ENCODE measurements at places on chromosomes 7 and 10.
A peak's percentile ranks its signal among the peaks of the same experiment; 100 is the strongest.

DNA sequence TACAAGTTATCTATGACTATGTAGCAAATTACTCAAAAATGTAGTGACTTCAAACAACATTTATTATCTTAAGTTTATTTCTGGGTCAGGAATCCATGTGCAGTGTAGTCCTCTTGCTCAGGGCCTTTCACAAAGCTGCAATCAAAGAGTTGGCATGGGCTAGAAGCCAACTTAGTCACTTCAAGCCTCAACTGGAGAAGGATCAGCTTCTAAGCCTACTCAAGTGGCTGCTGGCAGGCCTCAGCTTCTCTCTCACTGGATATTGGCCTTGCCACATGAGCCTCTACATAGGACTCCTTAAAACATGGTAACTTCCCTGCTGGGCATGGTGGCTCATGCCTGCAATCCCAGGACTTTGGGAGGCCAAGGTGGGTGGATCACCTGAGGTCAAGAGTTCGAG lies 5.0 kb upstream of the NFE2L3 start:
- no peak for DNase-seq

DNA sequence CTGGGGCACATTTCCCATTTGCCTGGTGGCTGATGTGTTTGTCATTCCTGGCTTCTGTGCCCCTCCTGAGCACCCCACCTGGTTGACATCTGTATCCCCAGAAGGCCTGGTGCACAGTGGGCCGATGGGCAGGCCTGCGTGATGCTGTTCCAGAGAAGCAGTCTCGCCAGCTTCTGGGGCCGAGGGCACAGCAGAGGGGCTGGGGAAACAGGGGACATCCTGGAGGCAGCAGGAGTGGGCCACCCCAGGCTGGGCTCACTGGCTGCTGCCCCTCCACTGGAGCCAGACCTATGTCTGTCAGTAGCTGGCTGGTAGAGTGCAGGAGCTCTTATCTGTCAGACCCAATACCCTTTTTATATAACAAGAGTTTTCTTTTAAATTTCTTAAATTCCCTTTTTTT lies 896 bp upstream of the MYL7 start:
- DNase-seq, result no peak

DNA sequence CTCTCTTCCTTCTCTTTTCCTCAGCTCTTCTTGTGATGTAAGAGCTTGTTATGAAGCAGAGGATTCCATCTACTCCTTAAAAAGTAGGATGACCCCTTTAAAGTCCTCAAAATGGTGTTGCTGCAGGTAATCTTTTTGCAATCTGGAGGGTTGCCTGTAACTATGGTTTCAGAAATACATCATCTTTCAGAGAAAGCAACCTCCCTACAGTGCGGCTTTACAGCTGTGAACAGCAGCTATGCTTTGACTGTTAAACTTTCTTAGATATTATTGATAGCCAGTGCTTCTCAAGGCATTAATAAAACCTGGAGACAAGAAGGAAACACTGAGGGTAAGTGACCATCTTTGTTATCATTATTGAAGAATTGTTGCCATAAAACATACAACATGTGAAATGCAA lies 86.6 kb upstream of the MDFIC start:
- DNase-seq, result no peak

GRCh38 chr7:69276011-69276729 lies 322.1 kb upstream of the AUTS2 start:
- no peak for DNase-seq

DNA sequence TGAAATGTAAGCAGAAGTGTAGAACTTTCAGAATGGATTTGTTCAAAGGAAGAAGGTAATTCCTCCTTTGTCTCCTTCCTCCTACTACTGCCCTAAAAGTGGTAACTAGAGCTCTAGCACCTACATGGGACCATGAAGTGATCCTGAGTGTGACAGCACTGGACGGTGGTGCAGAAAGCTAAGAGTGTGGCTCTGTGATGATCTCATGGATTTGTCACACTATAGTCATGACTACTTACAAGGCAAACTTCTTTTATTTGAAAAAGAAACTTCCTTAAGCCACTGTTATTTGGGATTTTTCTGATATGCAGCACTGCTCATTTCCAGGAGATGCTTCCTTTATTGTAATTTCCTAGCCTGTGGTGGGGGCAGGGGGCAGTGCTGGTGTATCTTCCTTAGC lies 5.8 kb upstream of the FHIP2A start:
- no peak for DNase-seq

DNA sequence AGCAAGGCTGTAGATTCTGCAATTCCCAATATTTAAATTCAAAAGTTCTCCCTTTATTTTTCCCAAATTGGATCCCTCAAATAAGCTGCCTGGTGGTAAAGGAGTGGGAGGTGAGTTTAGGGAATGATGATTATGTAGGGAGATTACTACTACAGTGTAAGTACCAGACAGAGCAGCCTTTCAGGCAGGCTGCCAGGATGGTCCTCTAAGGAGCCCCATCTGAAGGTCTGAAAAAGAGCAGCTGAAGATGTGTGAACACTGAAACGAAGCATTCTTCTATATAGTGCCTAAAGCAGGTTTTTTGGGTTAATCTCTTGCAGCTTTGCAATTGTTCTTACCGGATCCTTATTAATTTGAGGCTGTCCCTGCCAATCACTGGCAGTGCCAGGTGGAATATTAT lies 84.7 kb downstream of the CREB5 start:
- no peak for DNase-seq

DNA sequence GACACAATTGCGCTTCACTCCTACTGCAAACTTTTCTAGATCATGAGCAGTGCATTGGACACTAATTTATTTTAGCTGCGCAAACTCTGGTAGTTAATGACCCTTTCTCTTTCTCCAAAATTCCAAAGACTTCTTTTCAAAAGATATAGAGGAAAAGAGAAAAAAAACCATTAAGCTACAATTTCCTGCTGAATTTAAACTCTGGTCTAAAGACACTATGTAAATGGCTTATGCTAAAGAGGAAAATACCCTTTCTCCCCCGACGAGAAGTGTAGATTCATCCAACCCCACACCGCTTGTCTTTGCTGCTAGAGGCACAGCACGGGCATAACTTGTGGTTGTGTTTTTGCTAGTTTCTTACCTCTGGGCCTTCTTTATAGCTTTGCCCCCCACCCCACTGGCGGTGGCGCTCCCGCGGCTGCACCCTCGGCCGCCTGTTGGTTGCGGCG lies 84.1 kb downstream of the SNX10 start:
- DNase-seq, result no peak

- DNase-seq, result peak; percentile 85
Observed at GRCh38 chr10:124717911-124718741, 26.1 kb downstream of the FAM53B start.

DNA sequence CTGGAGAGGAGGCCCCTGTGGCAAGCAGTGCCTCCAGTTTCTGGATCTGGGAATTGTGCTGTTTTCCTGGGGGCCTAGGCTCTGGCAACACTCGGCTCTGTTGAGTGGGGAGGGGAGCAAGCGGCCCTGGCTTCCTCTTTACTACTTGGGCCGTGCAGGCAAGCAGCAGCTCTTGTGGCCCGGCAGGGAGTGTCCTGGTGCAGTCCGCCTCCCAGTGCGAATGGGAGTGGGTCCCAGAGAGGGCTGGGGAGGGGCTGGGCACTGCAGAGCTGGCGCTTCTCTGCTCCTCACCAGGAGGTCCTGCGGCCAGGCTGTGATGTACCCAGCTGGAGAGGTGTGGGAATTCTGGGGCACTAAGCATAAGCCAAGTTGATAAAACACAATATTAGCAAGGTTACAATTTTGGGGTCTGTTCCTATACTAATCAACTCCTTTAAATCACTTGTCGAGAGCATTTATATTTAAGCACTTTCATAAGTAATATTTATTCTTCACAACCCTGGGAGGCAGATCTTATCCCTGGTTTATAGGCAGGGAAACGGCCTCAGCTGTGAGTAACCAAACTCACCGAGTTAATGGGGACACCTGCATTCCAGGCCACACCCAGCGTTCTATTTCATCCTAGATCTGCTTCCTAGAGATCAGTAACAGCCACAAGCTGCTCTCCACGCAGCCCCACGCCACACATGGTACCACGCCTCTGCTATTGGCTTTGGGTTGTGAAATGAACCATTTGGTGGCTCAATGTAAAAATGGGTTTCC lies 183.4 kb upstream of the PLXNA4 start:
- DNase-seq, result no peak

GRCh38 chr7:101134399-101134980 lies 7.6 kb downstream of the SERPINE1 start:
- DNase-seq, result no peak

DNA sequence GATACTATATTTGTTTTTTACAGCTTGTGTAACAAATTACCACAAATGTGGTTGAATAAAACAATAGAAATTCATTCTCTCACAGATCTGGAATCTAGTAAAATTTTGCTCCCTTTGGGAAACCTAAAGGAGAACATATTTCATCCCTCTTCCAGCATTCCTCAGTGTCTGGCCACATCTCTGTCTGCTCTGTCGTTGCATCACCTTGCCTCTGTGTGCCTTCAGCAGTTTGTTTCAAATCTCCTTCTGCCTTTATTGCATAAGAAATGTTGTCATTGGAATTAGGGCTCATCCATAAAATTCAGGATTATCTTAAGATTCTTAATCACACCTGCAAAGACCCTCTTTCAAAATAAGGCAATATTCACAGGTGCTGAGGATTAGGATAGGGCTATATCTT lies 14.5 kb downstream of the OR2A14 start:
- no peak for DNase-seq

GRCh38 chr10:126332576-126332975 lies 55.7 kb downstream of the ADAM12 start:
- DNase-seq, result no peak

GRCh38 chr10:121792198-121792597 lies 135.6 kb downstream of the ATE1 start:
- DNase-seq, result no peak

GRCh38 chr7:148884049-148884298 lies at the start of gene EZH2:
TSS of gene EZH2 (minus strand) at chr7:148884291. CDS start at chr7:148847298, 36,993 bp downstream.
- DNase-seq, result no peak

- no peak for DNase-seq
Observed at GRCh38 chr7:51016546-51016945, 233.8 kb upstream of the GRB10 start.

DNA sequence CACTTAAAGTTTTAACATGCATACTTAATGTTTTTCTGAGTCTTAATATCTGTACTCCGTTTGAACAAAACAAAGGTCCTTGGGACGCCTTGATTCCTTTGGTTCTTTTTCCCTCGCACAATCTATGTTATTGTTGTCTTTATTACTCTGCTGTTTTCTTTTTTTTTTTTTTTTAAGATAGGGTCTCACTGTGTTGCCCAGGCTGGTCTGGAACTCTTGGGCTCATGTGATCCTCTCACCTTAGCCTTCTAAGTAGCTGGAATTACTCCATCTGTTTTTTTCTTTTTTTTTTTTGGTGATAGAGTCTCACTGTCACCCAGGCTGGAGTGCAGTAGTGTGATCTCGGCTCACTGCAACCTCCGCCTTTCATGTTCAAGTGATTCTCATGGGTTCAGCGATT lies 13.2 kb downstream of the MLLT10 start:
- DNase-seq, result no peak

- peak; percentile 37 for DNase-seq
Observed at GRCh38 chr7:20560325-20561180, 54.9 kb upstream of the ABCB5 start.

GRCh38 chr7:41222746-41223145 lies 480.1 kb downstream of the INHBA start:
- no peak for DNase-seq

DNA sequence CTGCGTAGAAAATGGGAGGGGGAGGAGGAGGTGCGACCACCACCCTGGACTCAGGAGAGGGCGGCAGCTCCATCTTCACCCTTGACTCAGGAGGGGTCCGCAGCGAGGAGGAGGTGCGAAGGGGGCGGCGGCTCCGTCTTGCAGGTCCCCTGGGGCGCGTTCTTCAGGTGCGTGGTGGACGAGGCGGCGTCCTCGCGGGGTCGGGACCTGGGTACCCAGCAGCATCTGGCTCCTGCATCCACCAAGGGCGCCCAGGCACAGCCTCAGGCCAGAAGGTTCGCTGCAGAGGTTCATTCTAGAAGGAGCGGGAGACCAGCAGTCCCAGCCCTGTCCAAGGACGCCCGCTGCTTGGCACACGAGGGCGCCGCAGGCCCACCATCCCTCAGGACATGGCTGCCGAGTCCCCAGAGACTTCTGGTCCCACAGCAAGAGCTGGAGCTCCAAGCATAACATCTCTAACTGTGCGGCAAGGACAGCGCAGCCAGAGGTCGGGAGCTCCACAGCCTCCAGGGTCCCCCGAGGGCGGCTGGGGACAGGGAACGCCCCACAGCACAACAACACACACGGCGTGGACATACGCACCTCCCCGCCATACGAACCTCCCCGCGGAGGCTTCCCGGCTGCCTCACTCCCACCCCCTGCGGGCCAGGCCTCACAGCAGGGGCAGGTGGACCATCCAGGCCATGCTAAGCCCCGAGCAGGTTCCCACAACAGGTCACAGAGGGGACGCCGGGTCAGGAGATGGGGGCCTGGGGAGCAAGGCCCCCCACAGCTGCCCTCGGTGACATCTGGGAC lies 16.8 kb upstream of the DPYSL4 start:
- no peak for DNase-seq

DNA sequence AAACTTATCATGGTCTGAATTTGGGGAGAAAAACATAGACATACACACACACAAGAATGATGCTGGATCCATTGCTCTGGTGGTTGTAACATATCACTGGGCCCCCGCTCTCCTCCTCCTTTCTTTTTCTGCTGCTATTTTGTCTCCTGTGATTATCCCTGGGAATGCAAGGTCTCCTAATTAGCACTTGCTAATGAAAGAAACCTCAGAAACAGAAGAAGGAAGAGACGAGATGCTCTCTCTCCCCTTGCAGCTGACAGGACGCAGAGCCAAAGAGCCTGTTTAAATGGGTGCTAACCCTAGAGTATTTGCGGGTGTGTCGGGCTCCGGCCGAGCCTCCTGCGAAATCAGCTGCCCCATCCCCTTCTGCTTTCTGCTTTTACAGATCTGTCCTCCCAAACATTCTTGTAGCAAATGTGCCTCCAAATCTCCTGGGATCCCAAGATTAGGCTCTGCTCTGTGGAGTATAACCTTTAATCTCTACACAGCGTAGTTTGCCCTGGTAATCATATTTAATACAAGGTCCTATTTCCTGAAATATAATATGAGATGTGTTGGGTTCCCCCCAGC lies 81.5 kb downstream of the FRMPD2 start:
- no peak for DNase-seq

- DNase-seq, result no peak
Observed at GRCh38 chr10:12218991-12219390, 23.0 kb downstream of the CDC123 start.

GRCh38 chr7:98678215-98678614 lies 61.1 kb downstream of the NPTX2 start:
- no peak for DNase-seq

DNA sequence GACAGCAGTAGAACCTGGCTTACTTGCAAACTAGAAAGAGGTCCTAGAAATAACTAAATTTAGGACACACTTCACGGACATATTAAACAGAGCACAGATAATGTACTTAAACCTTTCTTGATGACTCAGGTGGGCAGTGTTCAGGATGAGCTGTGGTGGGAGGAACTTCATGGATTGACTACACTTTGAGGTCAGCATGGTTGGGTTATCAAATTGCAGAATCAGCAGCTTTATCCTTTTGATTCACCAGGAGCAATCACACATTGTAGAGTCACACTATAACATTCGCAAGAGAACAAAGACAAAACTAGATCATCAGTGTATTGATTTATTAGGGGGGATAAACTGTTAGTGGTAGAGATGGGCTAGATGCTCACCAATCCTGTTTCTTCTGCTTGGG lies 38.6 kb upstream of the AGK start:
- DNase-seq, result no peak

GRCh38 chr7:107538001-107538400 lies 25.7 kb downstream of the COG5 start:
- DNase-seq, result no peak

GRCh38 chr10:110756876-110757275 lies 112.7 kb downstream of the RBM20 start:
- no peak for DNase-seq
